Hippocampal formation (tissue), 2 donors: ENCODE measurements at places on chromosomes 5 and 9.

- peak; percentile 2 for DNase-seq
Observed at GRCh38 chr5:147310059-147310704, 75.4 kb downstream of the STK32A start.

GRCh38 chr5:81761270-81761669 is 10.4 kb upstream of the SSBP2 start:
- DNase-seq: no peak

- DNase-seq: no peak
Observed at GRCh38 chr9:131773911-131774379, 34.1 kb upstream of the RAPGEF1 start.

DNA sequence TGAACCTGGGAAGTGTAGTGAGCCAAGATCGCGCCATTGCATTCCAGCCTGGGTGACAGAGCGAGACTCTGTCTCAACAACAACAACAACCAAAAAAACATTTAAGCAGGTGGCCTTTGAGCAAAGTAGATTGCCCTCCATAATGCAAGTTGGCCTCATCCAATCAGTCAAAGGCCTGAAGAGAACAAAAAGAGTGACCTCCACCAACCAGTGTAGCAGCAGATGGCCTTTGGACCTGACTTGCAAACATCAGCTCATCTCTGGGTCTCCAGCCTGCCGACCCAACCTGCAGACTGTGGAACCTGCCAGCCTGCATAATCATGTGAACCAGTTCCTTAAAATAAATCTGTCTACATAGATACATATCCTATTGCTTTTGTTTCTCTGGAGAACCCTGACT is 7.5 kb downstream of the FRRS1L start:
- no peak for DNase-seq

- DNase-seq: no peak
Observed at GRCh38 chr5:32003981-32004380, 170.1 kb downstream of the GOLPH3 start.

- peak; percentile 60 for DNase-seq
Observed at GRCh38 chr5:53095931-53096525, 13.5 kb downstream of the MOCS2 start.

GRCh38 chr5:123371575-123372179 is 51.5 kb downstream of the CEP120 start:
- no peak for DNase-seq

DNA sequence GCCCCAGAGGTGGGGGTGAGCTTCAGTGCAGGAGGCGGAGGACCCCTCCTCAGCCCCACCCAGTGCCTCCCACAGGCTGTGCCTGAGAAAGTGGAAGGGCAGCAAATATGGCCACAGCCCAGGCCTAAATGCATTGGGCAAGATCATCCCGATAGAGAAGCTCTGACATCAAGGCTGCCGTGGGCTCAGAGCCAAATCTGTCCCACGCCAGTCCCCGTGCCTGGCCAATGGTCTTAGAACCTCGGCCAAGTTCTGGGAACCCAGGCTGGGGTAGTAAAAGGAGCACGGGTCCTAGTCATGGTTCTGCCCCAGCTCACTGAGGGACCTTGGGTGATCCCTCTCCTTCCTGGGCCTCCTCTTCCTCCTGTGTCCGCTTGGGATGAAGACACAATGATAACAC is 27.7 kb upstream of the TNIP1 start:
- DNase-seq: no peak

DNA sequence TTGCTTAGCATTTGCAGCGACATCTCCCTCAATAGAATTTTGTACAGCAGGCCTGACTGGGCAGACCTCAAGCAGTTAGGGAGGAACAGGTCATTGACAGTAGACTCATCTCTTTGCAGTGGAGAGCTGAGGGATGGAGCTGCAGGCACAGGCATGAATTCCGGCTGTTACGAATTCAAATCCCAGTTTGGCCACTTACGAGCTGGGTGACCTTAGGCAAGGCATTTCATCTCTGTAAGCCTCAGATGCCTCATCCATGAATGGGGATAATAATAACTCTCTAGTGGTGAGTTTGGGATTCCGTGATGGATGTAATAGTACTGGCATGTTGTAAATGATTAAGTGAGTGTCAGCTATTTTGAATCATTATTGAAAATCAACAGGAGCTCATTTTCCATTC is 195.3 kb downstream of the SEMA6A start:
- no peak for DNase-seq

DNA sequence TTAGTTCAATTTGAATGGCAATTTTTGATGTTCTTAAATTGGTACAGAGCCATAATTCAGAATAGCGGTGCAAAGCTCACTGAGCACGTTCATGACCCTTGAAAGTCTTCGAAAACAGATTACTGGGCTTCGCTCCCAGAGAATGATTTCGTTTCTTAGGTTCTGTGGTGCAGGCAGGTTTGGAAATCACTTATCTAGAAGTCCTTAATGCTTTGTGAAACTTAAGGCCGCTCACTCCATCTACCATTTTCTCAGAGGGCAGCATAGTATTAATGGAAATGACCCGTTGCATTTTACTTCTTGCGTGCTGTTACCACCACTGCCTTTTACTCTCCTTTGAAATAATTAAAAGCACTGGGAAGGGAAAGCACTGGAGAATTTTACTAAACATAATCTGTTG is 2.9 kb upstream of the MAT2B start:
- DNase-seq: no peak
